ENCODE measurements at places on chromosomes 11 and 22.
A peak's percentile ranks its signal among the peaks of the same experiment; 100 is the strongest.

- no peak for DNase-seq
Observed at GRCh38 chr11:133500435-133500834, 31.9 kb downstream of the OPCML start.

DNA sequence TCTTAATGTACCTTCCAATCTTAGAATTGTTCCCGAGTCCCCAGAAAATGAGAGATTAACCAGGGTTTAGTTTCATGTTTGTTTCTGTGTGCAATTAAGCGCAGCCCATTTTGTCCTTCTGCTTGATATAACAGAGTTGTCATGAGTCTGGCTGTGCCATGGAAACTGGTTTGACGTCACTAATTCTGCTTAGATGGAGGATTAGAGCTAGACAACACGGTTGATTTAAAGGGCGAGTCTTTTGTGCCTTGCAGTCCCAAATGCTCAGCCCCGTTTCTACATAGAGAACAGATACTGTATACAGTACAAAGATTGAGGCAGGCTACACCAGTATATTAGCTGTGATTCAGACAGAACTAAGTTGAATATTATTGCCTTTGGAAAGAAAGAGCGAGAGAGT, 45.5 kb upstream of the ALKBH3 start:
- peak; percentile 70 for DNase-seq

DNA sequence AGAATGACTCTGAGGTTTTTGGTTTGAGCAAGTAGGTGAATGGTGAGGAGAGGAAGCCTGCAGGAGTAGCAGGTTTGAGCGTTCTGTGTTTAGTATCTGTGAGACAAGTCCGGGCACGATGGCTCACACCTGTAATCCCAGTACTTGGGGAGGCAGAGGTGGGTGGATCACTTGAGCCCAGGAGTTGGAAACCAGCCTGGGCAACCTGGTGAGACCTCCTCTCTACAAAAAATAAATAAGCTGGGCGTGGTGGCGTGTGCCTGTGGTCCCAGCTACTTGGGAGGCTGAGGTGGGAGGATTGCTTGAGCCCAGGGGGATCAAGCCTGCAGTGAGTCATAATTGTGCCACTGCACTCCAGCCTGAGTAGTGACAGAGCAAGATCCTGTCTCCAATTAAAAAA, 9.7 kb upstream of the CENATAC start:
- DNase-seq, result no peak

DNA sequence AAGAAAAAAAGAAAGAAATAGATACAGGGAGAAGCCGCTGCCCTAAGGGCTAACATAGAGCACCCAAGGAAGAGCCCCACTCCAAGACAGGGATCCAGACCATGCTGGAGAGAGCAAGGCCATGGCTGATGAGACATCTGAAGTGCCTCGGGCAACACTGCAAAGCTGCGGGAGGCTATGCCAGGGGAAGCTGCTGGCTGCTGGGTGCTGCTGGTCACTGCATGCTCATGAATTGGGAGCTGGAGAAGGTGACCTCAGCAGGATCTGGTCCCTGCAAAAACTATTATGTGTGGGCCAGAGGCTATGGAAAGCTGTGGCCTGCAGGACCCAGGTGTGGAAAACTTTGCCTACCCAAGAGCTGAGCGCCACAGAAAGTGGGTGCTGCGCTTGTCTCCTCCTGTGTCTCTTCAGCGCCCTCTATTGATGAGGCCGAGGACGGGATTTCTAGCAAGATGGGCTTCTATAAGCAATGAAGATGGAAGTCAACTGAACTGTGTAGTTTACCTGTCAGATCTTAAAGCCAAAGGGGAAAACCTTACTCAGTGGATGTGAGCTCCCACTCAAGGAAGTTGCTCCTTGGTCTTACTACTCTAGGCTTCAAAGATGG, 17.3 kb upstream of the SLC29A2 start:
- DNase-seq, result peak; percentile 72

GRCh38 chr22:45709866-45710265, 38.2 kb downstream of the ATXN10 start:
- DNase-seq, result peak; percentile 65

GRCh38 chr11:34243600-34244464, 114.0 kb downstream of the ABTB2 start:
- peak; percentile 82 for DNase-seq

DNA sequence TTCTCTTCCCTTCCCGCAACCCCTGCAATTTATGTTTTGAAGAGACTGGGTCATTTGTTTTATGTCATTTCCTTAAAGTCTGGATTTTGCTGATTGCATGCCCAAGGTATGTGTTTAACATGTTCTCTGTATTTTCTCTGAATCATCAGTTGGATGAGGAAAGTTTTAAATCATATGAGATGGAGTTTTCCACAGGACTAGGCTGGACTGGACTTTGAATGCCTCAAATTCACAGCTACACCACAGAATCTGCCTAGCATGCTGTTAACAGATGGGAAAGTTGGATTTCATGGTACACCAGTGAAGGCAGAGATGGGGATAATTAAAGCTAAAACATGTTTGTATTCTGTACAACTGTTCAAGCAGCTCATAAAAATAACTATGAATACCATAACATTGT, 62.6 kb downstream of the CWC15 start:
- peak; percentile 91 for DNase-seq

DNA sequence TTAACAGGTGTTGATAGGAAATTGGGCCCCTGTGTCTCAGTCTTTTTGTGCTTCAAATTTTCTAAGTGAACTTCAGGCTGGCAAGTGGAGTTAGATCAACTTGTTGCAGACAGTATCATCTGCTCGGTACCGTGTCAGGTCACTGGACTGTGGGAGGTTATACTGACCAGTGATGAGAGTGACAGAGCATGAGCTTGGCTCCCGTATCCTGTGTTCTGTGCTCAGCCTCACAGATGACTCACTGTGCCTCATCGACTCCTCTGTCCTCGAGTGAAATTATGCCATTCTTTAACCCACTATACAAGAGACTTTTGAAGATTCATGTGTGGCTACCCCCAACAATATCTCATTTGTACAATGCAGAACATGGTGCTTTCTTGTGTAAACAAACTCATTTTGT, 7.9 kb downstream of the GRAP2 start:
- DNase-seq, result peak; percentile 13

- no peak for DNase-seq
Observed at GRCh38 chr22:17944256-17944655, 80.1 kb downstream of the MICAL3 start.

DNA sequence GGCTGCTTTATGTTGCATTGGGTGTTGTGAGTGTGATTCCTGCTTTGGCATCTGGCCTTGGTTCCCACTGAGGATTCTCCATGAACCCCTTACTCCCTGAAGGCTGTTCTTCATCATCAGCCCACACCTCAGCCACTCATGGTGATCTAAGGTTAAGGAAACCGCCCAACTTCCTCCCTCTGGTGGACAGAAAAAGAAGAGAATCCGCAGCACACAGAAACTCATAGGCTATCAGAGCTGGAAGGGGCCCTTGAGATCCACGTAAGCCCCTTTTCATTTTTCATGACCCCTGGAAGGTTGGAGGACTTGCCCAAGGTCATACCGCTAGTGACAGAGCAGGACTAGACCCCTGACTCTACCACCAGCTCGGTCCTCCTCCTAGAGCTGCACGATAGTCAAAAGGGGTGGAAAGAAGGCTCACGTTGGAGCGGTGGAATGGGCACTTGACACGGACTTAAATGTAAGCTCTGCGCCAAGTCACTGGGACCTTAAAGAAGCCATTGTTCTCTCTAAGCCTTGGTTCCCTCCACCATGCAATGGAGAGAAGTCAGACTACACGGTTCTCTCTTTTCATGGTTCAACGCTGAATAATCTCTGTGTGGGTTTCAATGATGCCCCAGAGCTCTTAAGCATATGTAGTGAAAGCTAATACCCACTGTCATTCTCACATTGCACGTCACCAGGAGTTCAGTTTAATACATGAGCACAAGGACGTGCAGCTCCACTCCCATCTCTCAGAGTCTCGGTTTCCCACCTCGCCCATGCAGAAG, 83.6 kb upstream of the CRTAM start:
- DNase-seq, result no peak

DNA sequence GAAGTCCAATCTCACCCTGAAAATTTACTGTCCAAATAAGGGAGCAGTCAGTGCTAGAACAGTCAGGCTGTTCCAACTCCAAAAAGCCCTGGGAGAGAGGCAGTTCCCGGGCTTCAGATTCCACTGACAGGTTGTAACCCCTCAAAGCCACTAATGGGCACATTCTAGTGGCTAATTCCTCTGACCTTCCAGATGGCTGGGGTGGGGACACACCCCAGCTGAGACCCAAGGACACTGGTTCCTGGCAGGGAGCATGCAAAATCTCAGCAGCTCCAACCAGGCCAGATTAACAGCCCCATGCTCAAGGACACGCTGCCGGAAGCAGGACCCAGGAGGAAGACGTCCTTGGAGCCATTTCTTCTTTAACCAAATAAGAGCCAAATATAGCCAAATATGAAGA, 92.7 kb downstream of the RPL27A start:
- DNase-seq, result no peak

DNA sequence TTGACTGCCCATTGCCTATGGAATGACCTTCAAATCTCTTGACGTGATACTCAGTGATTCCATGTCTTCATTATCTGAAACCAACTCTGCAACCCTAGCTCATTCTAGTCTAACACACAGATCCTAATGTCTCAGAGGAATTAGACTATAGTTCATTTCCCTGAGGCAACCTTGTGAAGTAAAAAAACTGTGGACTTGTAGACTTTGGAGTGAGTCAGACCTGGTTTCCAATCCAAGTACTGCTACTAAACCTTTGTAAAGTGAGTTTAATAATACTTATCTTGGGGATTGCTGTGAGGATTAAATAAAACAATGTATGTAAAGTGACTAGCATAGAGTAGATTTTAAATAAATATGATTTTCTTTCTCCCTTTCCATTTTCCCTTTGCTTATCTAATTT, 226.1 kb downstream of the BLID start:
- DNase-seq, result peak; percentile 66

- peak; percentile 42 for DNase-seq
Observed at GRCh38 chr11:46338988-46339666, 8.1 kb upstream of the DGKZ start.

GRCh38 chr11:78338138-78338537, 79.5 kb downstream of the GAB2 start:
- DNase-seq, result peak; percentile 24

- DNase-seq, result peak; percentile 50
Observed at GRCh38 chr22:22687638-22688500, 43.5 kb downstream of the GGTLC2 start.

DNA sequence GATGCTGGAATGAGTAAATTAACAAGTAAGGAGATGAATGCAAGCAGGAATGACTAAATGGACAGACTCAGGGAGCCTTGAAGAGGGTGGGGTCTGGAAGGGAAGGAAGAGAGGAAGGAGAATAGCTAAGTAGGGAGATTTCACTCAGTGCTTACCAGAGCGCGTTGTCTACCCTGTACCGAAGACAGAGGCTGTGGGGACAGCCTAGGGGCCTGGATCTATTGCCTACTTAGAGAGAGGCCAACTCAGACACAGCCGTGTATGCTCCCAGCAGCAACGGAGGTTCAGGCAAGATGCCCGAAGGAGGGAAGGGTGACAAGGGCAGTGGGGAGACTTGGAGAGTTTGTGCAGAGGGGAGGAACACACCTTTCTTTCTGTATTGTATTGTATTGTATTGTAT, at the start of gene FOLR2:
FOLR2 (plus strand) TSS at position 157 of the 400 bp plus-strand sequence. CDS start 1,791 bp downstream, outside the sequence.
- DNase-seq, result no peak

- DNase-seq, result no peak
Observed at GRCh38 chr22:47198801-47199251, 436.4 kb downstream of the TBC1D22A start.

DNA sequence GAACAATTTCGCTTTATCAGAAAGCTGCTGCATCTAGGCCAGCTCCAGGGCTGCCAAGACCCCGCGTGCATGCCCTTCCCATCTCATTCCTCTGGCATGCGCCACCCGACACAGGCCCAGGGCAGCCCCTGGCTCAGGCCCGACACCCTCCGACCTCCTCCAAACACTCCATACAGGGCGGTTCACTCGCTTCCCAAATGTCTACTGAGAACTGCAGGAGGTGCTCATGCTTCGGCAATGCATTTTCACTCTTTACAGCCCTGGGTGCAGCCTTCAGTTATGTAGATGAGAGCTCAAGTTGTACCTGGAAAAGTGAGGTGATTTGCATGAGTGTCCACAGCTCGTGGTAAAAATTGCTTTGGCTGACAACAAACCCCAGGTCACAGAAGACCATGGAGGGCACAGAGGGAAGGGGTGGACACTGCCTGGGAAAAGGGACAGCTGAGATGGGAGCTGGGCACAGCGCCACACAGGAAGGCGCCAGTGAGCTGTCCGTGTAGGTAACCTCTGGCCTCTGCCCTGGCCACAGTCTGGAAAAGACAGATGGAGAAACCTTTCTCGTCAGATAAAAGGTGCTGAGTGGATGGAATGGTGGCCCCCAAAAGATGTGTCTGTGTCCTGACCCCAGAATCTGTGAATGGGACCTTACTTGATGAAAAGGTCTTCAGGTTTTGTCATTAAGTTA, 1351.9 kb downstream of the BRD1 start:
- DNase-seq, result no peak

GRCh38 chr11:12531681-12532080, 142.5 kb upstream of the TEAD1 start:
- no peak for DNase-seq

- peak; percentile 44 for DNase-seq
Observed at GRCh38 chr22:18024276-18024939, at the start of gene MICAL3. MICAL3 (minus strand) TSS chr22:18024561; CDS start chr22:17906812, 117,749 bp downstream.

- no peak for DNase-seq
Observed at GRCh38 chr11:67409261-67409666, 5.4 kb downstream of the TBC1D10C start.

GRCh38 chr11:65524014-65524740, 706 bp upstream of the SCYL1 start:
- peak; percentile 79 for DNase-seq

DNA sequence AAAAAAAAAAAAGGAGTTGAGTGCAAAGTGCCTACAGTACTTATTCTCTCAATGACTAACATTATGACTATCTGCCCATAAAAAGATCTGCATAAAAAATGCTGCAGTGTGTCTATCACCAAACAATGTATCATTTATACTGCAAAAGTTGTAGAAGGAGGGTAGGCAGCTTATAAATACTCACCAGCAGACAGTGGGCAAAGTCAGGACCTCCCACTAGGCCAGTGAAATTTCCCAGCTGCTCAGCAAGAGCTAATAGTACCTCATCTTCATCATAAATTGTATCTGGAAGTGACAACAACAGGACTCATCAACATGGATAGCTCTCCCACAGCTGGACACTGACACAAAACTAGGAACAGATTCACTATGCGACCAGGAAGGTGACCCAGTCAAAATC, 1.6 kb downstream of the PPP2R1B start:
- peak; percentile 37 for DNase-seq
